ENCODE measurements at places on chromosomes 1 and 21.

DNA sequence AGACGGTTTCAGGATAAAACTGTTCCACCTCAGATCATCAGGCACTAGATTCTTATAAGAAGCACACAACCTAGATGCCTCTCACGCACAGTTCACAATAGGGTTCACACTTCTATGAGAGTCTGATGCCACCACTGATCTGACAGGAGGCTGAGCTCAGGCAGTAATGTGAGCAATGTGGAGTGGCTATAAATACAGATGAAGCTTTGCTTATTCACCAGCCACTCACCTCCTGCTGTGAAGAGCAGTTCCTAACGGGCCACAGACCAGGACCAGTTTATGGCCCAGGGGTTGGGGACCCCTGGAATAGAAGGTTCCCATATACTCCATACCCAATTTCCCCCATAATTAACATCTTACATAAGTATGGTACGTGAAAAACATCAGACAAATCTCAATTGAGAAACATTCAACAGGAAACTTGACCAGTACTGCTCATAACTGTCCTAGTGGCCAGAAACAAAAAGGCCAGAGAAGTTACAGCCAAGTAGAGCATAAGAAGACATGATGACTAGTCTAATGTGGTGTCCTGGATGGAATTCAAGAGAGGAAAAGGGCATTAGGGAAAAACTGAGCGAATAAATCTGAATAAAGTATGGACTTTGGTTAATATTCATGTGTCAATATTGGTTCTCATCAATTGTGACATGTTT lies 24.7 kb upstream of the IGSF5 start:
- no peak for DNase-seq

GRCh38 chr1:223551610-223552009 lies 113.9 kb downstream of the CAPN8 start:
- DNase-seq = no peak

DNA sequence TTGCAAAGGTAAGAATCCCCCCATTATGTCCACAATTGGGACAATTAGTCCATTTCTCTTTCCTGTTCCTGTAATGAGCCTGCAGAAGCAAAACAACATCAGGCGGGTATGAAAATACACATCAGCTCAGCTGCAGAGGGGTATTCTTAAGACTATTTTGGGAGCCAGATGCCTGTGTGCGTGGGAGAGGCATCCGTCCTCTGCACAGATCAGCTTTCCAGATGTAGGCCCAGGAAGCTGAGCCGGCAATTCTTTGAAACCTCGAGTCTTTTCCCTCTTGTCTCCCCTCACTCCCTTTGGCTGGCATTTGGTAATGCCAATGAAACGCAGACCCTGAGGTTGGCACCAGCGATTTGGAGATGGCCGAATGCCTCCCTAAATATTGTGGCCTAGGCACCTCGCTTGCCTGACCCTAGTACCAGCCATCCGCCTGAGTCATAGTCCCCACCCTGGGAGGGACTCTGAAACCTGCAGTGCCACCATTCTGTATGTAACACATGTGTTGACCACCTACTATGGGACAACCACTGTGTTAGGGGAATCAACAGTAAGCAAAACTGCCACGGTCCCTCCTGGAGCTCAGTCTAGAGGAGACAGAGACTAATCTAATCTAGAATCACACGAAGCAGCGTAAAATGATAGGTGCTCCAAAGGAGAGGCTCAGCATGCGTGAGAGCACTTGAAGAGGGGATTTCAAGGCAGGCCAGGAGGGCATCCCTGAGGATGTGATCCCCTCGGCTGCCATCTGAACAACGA lies 603.0 kb downstream of the MATN1 start:
- DNase-seq = no peak

DNA sequence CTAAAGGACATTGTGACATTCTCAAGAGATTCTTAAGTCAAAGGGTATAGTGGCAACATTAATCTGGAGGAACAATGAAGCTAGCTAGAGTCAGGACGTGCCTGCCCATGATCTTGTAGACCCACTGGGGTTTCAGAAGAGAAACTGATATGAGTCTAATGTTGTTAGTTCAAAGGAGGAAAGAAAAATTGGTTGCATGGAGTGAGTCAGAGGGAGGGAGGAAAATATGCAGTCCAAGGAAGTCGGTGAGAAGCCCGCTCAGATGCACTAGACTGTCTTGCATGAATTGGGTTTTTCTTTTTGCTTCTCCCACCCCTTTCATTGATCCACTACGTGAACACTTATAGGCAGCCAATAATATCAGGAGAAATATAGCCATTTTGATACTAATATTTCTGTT lies 53.8 kb upstream of the SYT14 start:
- DNase-seq = no peak

DNA sequence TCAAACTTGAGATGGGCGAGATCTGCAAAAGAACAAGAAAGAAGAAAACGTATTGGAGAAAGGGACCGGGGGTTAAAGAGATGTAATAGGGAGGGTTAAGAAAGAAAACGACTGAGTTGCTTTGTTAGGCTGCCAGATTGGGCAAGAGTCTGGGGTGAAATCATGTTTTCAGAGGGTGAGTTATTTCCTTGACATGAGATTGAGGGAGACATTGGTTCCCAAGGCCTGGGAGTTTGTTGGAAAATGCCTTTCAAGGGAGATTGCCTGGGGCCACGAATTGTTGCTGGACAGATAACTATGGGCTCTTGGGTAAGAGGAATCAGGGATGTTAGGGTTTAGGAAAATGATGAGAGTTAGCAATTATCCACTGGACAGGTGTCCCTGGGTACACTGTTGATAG lies 776 bp upstream of the CADM3 start:
- DNase-seq = no peak

- DNase-seq = no peak
Observed at GRCh38 chr1:203497269-203497777, 3.4 kb downstream of the OPTC start.

DNA sequence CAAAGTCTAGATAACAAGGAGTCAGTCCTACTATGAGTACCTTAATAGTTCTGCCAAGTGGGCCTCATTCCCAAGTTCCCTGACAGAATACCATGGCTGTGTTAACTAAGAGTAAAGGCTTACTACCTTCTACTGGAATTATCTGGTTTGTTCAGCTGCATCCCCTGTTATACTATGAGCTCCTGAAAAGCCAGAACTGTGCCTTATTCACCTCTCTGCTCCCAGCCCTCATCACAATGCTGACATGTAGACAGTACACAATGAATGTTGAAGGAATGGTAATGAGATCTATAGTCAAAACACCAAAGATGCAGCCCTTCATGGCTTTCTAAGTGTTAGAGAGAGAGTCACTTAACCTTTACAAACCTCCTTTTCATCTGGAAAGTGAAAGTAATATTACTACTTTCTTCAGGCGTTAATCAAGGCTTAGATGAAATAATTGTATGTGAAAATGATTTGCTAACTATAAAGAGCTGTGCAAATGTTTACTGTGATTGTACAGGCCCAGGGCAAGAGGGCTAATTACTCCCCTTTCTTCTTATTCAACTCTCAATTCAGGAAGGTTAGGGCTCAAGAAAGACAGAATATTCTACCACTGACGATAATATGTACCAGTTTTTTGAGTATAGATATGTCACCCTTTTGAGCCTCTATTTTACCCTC lies 70.3 kb upstream of the MROH9 start:
- DNase-seq = no peak

DNA sequence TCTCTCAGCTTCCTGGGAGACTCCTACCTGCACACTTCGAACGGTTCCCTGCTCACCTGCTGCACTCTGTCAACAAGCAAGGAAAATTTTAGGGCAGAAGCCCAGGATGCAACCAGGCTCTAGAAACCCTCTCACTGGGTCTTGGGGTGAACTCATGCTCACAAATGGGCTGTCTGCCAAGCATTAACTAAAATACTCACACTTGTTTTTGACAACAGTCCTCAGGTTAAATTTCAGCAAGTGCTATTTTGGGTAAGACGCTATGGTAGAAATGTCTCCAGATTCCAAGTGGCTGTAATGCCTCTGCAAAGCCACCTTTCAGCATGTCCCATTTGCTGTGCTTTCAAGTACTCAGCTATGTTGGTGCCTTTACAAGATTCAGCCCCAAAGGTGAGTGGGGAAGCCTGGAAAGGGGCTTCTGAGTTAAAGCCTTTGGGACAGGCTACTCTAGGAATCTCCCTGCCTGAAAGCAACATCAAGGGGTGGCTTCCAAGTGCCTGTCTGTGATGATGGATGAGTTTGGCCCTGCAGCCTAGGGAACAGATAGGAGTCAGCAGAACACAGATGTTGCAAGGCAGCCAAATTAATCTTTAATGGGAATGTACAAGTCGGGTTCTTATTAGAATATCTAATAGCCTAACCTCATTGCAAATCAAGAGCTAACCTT lies 211.9 kb upstream of the SPAG17 start:
- DNase-seq = peak; percentile 81

DNA sequence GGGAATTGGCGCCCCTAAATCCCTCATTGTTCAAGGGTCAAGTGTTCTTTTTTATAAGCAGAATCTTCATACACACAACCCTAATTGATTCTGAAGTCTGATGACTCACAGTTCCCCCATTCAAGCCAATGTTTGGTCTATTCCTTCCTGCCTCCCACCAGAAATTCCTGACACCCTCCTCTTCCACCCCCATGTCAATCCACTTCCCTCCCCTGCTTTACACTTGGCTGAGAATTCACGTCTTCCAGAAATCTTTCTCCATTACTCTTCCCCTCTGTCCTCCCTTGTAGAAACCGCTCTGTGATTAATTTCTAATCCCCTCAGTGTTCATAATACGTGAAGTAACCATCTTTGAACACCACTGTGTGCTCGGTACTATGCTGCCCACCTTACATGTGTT lies 76.2 kb upstream of the CD34 start:
- no peak for DNase-seq

- DNase-seq = no peak
Observed at GRCh38 chr1:96927125-96927524, 205.5 kb downstream of the PTBP2 start.

GRCh38 chr1:205301842-205302588 lies 19.5 kb downstream of the NUAK2 start:
- DNase-seq = no peak

GRCh38 chr1:212914789-212915188 lies 35.6 kb upstream of the VASH2 start:
- no peak for DNase-seq

DNA sequence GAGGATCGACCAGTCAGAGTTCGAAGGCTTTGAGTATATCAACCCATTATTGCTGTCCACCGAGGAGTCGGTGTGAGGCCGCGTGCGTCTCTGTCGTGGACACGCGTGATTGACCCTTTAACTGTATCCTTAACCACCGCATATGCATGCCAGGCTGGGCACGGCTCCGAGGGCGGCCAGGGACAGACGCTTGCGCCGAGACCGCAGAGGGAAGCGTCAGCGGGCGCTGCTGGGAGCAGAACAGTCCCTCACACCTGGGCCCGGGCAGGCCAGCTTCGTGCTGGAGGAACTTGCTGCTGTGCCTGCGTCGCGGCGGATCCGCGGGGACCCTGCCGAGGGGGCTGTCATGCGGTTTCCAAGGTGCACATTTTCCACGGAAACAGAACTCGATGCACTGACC lies 9.6 kb downstream of the FAAP20 start:
- no peak for DNase-seq

DNA sequence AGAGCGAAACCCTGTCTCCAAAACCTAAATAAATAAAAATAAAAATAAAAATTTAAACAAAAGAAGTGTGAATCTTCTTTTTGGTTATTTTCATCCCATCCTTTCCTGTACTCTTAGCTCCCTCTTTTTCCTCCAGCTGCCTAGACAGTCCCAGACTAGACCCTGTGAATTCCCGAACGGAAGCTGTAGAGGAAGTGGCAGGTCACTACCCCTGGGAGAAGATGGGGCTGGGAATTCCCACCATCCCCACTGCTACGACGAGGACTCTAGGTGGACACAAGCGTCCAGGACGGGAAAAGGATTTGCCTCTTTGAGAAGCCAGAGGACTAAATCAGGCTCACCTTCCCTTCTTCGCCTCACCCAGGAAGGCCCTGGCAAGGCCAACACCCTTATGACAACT lies 12.6 kb downstream of the RHBDL2 start:
- no peak for DNase-seq

GRCh38 chr1:203084588-203085527 lies 954 bp downstream of the MYOG start:
- no peak for DNase-seq

- no peak for DNase-seq
Observed at GRCh38 chr1:30675761-30676160, 47.6 kb downstream of the MATN1 start.

GRCh38 chr1:206516728-206516990 lies 9.3 kb downstream of the RASSF5 start:
- DNase-seq = no peak

DNA sequence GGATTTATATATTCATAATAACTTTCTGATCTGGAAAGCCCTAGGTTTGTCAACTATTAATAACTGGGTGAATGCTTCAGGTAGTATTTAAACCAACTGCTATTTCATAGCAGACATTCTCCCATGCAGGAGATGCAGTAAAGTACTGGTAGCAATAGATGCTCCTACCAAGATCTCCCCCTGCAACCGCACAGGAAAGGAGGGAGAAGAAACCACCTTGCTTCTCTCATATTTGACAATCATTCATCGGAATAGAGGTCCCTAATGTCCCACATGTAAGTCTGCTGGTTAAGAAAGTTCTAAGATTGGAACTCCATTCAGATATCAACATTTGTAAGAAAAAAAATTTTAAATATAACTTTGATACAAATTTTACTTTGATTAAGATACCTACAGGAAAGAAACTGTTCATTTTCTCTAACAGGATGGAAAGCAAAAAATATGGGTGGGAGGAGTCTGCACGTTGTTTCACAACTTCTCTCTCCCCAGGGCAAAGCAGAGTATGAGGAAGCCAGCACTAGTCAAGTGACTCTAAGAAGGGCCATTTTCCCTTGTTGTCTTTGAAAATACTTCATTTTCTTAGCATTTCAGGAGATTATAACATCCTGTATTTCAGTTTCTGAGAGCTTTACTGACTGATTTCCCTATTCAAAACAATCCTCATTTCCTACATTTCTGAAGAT lies at the start of gene PYHIN1:
PYHIN1 (plus strand) TSS at position 498 of the 683 bp plus-strand sequence. CDS start 5,359 bp downstream, outside the sequence.
- DNase-seq = no peak

GRCh38 chr21:31753949-31754707 lies 22.2 kb upstream of the SCAF4 start:
- DNase-seq = no peak

DNA sequence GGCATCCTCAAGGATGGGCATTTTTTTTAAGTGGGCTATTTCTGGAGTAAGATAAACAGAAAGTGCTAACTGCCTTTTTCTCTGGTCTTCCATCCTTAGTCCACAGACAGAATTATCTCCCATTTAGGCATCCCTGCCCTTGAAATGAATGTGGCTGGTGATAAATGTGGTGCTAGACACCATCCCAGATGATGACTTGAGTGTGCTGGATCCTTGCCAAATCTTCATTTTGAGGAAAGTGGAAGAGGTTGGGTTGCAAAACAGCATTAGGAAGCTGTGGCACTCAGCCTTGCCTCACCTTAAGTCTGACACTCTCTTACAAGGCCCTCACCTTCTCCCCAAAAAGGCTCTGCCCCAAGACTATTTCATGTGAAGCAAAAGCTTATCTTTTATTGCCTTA lies 19.2 kb downstream of the MAB21L3 start:
- DNase-seq = no peak

GRCh38 chr1:29689372-29690030 lies 453.2 kb downstream of the PTPRU start:
- no peak for DNase-seq

Measured in NCI-H446 treated with DMSO at 0.1 percent for 48 hours (cell line).